ENCODE measurements at places on chromosomes 7 and 10.

DNA sequence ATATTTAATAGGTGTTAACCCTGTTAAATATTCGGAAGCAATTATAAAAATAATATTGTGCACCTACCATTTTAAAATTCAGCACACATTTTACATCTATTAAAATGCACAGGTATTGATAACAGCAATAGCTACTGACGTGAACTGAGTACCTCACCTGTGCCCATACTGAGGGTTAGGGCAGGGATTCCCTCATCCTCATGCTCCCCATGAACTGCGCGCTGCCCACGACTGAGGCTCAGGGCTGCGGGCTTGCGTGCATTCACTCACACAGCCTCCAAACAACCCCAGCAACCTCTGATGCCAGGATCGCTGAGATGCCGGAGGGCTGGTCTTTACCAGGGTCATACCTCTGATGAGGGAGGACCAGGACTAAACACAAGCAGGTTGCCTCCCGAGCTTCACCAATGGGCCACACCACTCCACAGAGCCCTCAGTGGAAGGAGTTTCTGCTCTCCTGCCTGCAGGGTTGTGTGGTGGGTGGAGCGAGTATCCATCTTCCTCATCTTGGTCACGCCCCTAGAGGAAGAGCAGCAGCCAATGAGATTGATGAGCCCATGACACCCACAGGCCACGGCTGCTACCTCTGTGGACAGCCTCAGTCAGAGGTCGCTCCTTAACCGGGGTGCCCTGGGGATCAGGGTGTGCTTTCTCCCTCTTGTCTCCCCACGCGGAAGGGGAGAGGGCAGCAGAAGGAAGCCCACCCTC lies 478.3 kb downstream of the TNS3 start:
- no peak for DNase-seq

- DNase-seq: no peak
These were observed 702.5 kb upstream of the LRRN3 start for GRCh38 chr7:110388457-110388856.

GRCh38 chr10:82625512-82626189 lies 750.7 kb downstream of the NRG3 start:
- DNase-seq: no peak

DNA sequence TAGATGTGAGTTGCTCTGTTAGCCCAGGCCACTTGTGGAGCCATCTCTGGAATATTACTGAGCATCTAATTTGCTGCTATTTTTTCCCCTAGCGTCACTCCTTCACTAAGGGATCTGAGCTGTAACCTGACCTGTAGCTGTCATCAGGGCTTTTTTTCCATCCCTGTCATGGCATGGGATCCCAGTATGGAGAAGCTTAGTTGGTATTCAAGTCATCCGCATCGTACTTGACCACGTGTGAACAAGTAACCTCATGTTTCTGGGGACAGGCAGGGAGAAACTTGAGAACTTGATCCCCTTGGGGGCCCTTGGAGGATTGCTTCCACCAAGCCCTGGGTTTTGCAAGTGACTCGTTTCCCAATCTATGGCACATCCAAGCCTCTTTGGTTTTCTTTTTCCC lies 474.4 kb upstream of the GALNT17 start:
- DNase-seq: no peak

DNA sequence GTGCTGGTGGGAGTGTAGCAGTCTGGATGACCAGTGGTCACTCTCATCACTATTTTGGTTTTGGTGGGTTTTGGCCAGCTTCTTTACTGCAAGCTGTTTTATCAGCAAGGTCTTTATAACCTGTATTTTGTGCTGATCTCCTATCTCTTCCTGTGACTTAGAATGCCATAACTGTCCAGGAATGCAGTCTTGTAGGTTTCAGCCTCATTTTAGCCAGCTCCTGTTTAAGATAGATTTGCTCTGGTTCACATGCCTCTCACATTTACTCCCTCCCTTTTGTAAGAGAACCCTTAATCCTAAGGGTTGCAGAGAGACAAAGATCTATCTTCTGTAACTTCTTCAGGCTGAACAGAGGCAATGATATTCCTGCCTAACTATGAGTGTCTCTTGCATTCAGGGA lies 51.2 kb upstream of the INHBA start:
- DNase-seq: no peak

Data from right lung (tissue), 10 donors.